ENCODE measurements at places on chromosomes 12 and 14. TPM values are rescaled to one million over a fixed set of nuclear protein-coding genes. Genes with fewer than 3 reads are reported as not detected.

Gene KRT86
- total RNA-seq = 2.0 TPM

Gene GLS2
- total RNA-seq = not detected

Gene SLC6A15
- 0.11 TPM for total RNA-seq

Gene CD163
- not detected for total RNA-seq

Gene HOXC6
- total RNA-seq = 5.3 TPM

Gene AVPR1A
- total RNA-seq = not detected

Gene SLC6A12
- total RNA-seq = not detected

Gene NABP2
- total RNA-seq = 25.3 TPM

Gene LHX5
- total RNA-seq = not detected

Gene CLBA1
- 9.8 TPM for total RNA-seq

Gene KRT85
- total RNA-seq = under 0.01 TPM

Gene GYS2
- total RNA-seq = not detected

Gene SLC5A8
- not detected for total RNA-seq

Gene LIN7A
- total RNA-seq = 0.13 TPM

Gene KLRC3
- total RNA-seq = 0.22 TPM

Gene RIMBP2
- total RNA-seq = 0.91 TPM

Gene FGD4
- total RNA-seq = 59.5 TPM

Gene LRFN5
- not detected for total RNA-seq

Gene EML1
- total RNA-seq = 47.8 TPM

Gene EPYC
- 0.76 TPM for total RNA-seq

Gene FAM234B
- total RNA-seq = 7.1 TPM

Gene FUT8
- total RNA-seq = 83.8 TPM

Gene TCL1B
- total RNA-seq = not detected

Gene KCNC2
- not detected for total RNA-seq

Gene SMARCD1
- 47.7 TPM for total RNA-seq

Gene ADCY6
- 24.0 TPM for total RNA-seq

Gene PRIMA1
- total RNA-seq = 1.0 TPM

Gene TOMM20L
- not detected for total RNA-seq

Gene KCNJ8
- total RNA-seq = 0.22 TPM

Gene CATSPERB
- total RNA-seq = not detected

Gene MUCL1
- not detected for total RNA-seq

Gene SMCO2
- 1.6 TPM for total RNA-seq

Gene TEX52
- total RNA-seq = not detected

Gene MSI1
- 0.26 TPM for total RNA-seq

Gene GPRC5D
- total RNA-seq = not detected

Gene GPX2
- total RNA-seq = not detected

Gene KCNH3
- total RNA-seq = under 0.01 TPM

Gene TAS2R19
- 11.1 TPM for total RNA-seq

Measured in articular chondrocyte of knee joint (primary cell).